ENCODE measurements at places on chromosomes 6 and 20. TPM values are rescaled to one million over a fixed set of nuclear protein-coding genes. Genes with fewer than 3 reads are reported as not detected.
A peak's percentile ranks its signal among the peaks of the same experiment; 100 is the strongest.

DNA sequence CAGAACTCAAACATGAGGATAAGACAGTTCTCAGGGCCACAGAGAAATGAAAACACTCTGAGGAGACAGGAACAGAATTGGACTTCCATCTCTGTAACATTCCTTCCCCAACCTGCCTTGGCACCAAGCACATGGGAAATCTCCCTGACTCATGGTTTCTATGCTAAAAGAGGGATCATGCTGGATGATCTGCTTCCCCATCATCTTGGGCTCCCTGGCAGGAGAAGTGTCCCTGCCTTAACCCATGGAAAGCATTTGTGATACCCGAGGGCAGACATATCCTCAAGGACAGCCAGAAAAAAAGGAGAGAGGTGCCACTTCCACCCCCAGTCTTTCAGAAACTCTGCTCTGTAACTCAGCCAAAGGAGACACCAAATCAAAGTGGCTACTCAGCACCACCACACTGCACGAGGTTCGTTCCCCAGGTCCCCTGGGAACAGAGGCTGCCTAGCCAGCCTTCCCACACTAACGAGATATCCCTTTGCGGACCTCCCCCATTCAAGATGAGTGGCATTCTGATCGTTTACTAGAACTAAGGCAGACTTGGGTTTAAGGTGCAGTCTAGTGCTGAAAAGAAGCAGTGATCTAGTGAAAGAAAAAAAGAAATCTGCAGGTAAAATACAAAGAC, 34.8 kb downstream of the BLOC1S5 start:
- DNase-seq: no peak

- DNase-seq: no peak
Measured at GRCh38 chr20:62707921-62708521, 615 bp upstream of the NTSR1 start.

GRCh38 chr20:14928083-14928482, 590.7 kb upstream of the FLRT3 start:
- DNase-seq: no peak

DNA sequence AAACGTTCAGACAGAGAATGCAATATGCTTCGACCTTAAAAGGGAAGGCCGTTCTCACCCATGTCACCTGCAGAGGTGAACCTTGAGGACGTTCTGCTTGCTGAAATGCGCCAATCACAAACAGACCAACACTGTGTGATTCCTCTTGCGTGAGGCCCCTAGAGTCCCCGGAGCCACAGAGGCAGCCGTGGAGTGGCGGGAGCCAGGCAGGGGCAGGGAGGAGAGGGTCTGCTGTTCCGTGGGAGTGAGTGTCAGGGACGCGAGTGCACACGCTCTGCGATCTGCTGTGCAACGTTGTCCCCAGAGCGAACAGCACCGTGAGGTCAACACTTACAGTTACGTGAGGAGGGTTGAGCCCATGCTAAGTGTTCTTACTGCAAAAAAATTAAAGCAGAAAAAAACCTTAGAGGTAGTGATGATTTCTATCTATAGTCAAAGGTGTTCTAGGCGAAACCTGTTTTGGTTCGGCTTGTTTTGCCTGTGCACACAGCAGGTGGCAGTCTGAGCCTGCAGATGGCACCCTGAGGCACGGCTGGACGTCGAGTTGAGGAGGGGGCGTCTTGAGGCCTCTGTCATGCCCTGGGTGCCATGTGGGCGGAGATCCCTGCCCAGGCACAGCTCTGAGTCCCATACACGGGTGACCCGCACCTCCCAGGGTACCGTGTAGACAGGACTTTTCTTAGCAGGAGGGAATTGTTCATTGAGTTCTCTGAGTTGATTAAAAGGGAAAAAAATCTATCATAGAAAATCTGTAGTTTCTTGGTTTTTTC, 71.7 kb upstream of the FRMD1 start:
- DNase-seq: no peak

GRCh38 chr6:56842686-56843475, 112.0 kb upstream of the BEND6 start:
- peak; percentile 38 for DNase-seq

- DNase-seq: no peak
Measured at GRCh38 chr6:44734886-44735629, 347.6 kb downstream of the CDC5L start.

DNA sequence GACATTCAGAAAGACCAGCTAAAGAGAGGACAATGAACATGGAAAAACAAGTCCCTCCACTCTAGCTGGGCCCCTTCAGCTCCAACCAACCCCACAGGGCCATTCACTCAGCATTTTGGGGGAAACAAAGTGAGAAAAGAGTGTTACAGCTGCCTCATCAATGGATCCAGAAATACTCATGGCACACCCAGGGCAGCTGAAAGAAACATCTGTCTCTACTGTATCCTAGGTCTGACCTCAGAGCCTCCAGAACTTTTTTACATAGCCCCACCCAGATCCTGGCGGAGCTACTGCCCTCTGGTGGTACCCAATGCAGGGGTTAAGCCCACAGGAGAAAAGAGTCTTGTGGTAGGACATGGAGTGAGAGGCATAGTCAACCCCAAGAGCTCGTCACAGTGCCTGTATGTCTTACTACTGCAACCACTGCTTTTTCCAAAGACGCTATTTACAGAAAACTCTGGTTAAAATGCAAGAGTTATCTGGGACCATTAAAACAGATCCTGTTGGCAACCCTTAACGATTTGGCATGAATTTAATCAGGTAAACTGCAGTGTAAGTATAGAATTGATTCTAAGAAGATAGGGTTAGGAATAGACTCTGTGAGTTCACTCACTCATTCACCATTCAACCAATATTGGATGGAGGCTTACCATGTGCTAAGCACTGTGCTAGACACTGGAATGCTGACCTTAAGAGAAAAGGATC, 37.4 kb upstream of the FAM83C start:
- DNase-seq: no peak

GRCh38 chr20:8221887-8222419, 89.9 kb downstream of the PLCB1 start:
- DNase-seq: no peak

GRCh38 chr20:59403261-59403961, 103.0 kb downstream of the EDN3 start:
- peak; percentile 37 for DNase-seq

GRCh38 chr6:6125495-6125894, 118.8 kb upstream of the NRN1 start:
- no peak for DNase-seq

- DNase-seq: no peak
Measured at GRCh38 chr6:45094831-45095230, 233.3 kb upstream of the RUNX2 start.

DNA sequence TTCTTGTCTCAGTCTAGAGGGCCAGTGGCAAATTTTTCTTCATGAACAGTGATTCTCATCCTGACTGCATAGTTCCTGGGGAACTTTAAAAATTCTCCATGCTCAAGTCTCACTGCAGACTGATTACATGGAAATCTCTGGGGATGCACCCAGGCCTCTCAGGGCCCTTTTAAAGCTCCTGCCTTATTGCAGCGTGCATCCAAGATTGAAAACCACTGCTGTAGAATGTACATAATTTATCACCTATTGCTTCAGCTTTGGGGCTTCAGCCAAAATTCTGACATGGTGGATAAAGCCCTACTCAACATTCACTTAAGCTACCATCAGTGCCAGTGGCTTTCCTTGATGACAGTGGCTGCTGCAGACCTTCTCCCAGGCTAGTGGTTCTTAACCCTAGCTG, 143.8 kb downstream of the BTBD3 start:
- no peak for DNase-seq

GRCh38 chr6:144736763-144737162, 451.6 kb downstream of the UTRN start:
- DNase-seq: no peak

DNA sequence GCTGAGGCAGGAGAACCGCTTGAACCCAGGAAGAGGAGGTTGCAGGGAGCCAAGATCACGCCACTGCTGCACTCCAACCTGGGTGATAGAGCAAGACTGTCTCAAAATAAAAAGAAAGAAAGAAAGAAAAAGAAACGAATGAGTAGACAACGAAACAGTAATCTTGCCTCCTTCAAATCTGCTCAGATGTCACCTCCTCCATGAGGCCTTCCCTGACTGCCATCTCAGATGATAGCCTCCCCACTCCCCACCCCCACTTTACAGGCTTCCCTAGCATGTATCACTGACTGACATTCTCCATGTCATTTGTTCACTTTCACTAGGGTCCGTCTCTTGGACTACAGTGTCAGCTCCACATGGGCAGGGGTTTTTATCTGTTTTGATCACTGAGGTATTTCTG, 36.4 kb downstream of the C20orf203 start:
- no peak for DNase-seq

DNA sequence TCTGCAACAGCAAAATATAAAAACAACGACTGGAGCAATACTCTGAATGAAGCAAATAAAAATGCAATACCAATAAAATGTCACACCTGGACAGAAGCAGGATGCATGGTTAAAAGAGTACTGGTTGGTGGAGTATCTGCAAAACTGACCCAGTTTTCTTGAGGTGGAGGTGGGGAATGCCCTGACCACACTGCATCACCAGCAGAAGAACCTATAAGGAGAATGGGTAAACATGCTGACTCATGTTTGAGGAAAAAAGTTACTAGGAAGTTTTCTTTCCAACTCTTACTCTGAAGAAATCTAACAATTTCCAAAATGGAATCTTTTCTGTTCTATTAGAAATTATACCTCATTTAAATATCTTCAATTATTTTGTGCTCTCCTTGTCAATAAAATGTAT, 43.6 kb downstream of the REPS1 start:
- no peak for DNase-seq

- DNase-seq: no peak
Measured at GRCh38 chr6:135797361-135797760, 54.1 kb upstream of the PDE7B start.

DNA sequence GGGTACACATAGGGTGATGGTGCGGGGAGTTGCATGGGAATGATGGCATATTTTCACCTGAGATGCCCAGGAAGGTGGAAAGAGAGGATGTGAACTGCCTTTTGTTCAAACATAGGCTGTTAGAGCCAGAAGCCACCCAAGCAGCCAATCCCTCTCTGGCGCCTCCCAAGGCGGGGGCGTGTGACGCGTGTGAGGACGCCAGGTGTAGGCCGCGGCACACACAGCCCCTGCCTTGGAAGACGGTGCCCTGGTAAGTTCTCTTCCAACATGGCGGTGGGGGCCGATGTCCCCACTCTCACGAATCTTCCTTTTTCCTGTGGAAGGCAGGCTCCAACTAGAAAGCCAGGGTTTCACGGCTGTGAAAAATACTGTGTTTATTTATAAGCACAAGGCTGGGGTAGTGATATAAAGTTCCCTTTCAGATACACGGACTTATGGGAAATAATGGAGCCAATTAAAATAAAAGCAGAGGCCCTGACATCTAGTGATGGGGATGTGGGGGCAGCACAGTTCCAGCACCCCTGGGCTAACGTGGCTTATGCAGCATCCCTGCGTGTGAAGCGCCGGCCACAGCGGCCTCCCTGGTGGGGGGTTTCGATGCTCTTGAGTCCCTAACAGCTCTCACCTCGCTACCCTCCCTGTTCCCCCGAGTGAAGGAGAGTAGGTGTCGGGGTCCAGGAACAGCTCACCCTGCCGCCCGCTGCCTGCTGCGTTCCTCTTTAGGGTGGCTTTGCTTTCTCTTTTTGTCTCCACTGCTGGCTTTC, 28.3 kb downstream of the CDH4 start:
- DNase-seq: no peak

GRCh38 chr20:3704087-3704486, 8.3 kb downstream of the SIGLEC1 start:
- DNase-seq: no peak

DNA sequence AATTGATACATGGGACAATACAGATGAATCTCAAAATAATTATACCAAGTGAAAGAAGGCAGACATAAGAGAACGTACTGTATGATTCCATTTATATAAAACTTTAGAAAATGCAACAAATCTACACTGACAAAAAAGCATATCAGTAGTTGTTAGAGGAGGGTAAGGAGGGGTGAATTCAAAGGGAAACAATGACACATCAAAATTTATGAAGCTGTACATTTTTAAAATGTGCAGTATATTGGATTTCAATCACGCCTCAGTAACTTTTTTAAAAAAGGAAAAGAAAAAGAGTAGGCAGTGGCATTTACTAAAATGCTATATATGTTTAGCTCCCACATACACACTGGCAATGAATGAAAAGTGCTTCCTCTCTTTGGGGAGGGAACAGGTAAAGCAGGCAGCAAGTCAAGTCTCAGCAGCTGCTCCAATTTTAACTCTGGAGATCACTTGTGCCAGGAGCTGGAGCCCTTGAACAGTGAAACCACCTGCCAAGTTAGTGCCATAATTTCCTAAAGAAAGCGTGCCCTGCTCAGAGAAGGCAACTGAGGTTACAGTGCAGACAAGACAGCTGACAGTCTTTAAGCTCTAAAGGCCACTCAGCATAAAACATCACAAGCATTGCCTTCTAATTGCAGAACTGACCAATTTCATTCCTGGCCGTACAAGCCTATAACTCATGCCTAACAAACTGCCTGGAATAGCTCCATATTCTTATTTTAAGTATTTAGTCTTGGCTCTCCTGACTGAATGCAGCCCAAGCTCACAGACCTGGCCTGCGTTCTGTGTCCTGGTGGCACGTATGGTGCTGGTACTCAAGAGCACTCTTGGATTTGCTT, 10.9 kb downstream of the FKBP1A start:
- no peak for DNase-seq

DNA sequence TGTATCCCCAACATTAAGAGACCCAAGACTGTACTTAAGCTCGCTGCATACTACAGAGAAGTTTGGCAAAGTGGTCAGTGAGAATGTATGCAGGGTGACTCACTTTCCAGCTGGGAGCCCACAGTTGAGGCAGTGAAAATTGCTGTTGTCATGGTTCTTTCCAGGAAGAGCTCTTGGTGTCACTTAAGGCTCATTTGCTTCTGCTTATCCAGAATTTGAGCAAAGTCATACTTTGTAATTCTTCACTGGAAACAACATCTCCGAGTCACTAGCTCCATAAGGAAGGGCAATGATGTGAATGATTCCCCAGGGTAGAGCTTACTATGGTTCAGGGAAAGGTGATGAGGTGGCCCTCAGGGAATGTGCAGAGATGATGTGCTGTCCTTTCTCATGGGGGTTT, 65.4 kb upstream of the FBXL4 start:
- DNase-seq: no peak

- no peak for DNase-seq
Measured at GRCh38 chr6:150638765-150639164, 39.1 kb downstream of the PLEKHG1 start.

The SLC22A2 gene
- 0.14 TPM for polyA plus RNA-seq

The C6orf136 gene
- polyA plus RNA-seq: 13.7 TPM

The C20orf204 gene
- polyA plus RNA-seq: 1.2 TPM

The HSPA12B gene
- polyA plus RNA-seq: 23.2 TPM

The TOX2 gene
- 42.7 TPM for polyA plus RNA-seq

The DNAH8 gene
- polyA plus RNA-seq: 0.14 TPM

The GABBR1 gene
- 94.0 TPM for polyA plus RNA-seq

The ENPP3 gene
- 1.1 TPM for polyA plus RNA-seq

The AHI1 gene
- polyA plus RNA-seq: 65.0 TPM

The ARID1B gene
- 100 TPM for polyA plus RNA-seq
